Fibroblast of villous mesenchyme (primary cell): ENCODE measurements at places on chromosomes 7 and 10.

- no peak for DNase-seq
Measured at GRCh38 chr7:73438547-73439409, 5.2 kb downstream of the FZD9 start.

DNA sequence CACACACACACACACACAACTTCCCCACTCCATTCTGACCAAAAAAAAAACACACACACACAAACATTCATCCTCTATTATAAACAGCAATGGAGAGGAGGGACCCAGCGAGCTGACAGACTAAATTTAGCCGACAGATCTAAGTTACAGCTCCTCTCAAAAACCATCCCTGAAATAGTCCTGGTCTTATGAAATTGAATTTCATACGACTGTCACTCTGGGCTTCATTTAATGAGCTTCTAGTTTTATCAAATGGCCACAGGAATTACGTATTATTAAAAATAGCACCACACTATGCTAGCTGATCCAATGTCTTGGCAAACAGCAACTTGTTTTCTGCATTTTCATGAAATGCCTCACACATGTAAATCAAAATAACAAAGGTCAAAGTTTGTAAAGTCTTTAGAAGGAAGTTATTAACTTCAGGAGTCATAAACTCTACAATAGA lies 131.3 kb upstream of the ASAH2 start:
- peak; percentile 58 for DNase-seq

- no peak for DNase-seq
Measured at GRCh38 chr10:100995181-100995580, 4.4 kb upstream of the LZTS2 start.

GRCh38 chr10:15859509-15859905 lies 800 bp downstream of the MINDY3 start:
- DNase-seq: no peak

GRCh38 chr10:112526139-112526538 lies 79.1 kb downstream of the VTI1A start:
- peak; percentile 37 for DNase-seq

GRCh38 chr7:120091807-120092206 lies 181.2 kb upstream of the KCND2 start:
- no peak for DNase-seq

DNA sequence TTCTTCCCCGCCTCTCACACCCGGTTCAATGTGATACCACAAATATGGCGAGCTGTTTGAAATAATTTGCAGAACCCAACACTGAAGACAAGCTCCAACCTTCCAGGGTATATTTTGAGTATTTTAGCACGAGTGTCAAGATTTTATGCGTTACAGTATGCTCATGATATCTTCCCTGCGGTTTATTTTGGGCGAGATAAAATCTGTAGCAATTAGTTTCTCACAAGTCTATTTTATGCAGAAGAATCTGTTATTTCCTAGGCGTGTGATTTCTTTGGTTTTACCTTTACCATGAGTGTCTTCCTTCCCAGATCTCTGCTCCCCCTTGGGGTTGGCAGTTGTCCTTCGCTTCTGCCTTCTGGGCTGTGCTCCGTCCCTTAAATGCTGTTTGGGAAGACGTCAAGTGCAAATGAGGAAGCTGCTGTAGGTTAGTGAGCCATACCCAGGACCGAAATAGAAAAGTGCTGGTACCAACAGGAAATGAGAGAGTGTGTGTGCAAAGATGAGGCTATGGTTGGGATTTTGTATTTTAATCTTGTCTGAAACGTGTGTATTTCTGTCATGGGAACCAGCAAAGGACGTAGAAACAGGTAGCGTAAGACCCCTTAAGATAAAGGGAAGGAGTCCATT lies 299.8 kb downstream of the KLF6 start:
- no peak for DNase-seq

GRCh38 chr10:23643111-23643780 lies 204.4 kb downstream of the OTUD1 start:
- DNase-seq: no peak

DNA sequence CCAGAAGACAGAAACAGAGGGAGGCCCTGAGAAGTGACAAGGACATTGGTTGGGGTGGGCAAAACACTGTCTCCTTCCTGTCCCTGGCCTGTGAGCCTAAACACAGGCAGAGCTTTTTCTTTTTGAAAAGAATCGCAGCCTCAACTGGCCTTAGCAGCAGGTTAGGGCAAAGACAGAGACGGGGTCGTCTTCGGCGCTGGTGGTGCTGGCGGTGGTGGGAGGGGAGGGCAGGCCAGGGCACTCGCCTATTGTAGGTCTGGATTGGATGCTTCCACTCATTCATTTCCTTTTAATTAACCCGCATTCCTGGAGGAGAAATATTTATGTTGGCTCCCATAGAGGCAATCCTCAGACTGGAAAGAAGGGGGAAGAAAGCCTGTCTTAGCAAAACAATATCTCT lies 22.6 kb downstream of the WNT8B start:
- DNase-seq: no peak

GRCh38 chr10:131915990-131916766 lies 15.4 kb downstream of the PPP2R2D start:
- no peak for DNase-seq

DNA sequence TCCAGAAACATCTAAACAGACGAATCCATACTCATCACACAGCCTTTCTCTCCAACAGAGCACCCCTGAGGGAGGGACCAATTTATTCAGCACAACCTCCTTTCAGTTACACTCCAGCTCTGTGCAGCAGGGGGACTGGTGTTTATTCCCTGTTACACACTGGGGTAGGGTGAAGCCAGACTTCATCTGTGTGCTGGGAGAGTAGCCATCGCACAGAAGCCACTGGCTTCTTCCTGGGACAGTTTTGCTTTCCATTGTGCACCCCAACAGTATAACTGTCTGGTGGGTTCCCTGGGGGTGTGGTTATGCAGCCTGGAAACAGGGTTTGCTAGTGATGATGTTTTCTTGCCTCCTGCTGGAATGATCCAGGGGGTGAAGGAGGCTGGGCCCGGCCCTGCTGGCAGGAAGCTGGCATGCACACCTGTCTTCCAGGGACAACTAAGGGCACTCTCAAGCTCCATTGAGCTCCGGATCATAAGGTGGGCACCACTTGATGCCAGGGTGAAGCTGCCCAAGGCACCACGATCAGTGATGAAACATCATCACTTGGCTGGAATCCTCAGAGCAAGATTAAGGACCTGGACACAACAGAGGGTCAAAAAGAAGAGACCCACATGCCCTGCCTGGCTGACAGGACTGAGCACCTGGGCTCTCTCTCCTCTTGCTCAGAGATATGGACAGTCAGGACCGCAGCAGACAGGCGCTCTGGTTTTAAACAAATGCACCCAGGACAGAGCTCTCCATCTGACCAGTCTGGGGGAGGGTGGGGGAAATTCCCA lies 293.2 kb downstream of the GRID1 start:
- no peak for DNase-seq

GRCh38 chr10:32516567-32517495 lies 70.9 kb downstream of the CCDC7 start:
- DNase-seq: peak; percentile 12
